ENCODE measurements at places on chromosomes 7 and 10.

DNA sequence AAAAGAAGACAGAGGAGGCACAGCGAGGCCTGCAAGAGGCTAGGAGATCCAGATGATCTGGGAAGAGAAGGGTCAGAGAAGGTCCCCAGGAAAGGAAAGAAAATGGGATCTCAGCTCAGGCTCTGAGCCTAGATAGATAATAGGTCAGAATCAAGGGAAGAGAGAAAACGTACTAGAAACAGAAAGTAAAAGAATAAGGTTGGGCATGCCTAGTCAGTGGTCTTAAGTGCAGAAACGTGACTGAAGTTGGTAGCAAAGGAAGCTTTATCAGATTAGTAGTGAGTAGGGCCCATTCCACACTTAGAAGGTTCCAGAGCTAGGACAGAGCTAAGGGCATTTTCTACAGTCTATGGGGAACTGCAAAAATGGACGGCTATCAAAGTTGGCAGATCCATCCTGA lies 84.8 kb upstream of the ASAH2 start:
- no peak for DNase-seq

GRCh38 chr7:25861601-25862260 lies 290.3 kb upstream of the NFE2L3 start:
- no peak for DNase-seq

DNA sequence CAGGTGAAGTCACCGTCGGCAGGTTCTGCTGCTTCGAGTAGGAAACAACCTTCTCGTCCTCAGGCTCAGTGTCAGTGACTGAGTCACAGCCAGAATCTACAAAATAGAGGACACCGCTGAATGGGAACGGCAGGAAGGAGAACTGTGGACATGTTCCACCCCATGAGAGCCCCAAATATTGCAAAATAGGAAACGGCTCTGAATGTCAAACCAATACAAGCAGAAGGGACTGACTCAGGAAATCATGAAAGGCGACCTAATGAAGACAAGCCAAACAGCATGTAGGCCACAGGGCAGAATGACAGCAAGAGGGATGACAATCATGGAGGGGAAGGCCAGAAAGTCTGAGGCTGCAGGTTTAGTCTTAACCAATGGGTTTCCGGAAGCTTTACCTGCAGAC lies 63.5 kb downstream of the PIK3AP1 start:
- no peak for DNase-seq

GRCh38 chr7:83610649-83611304 lies 38.2 kb downstream of the SEMA3E start:
- DNase-seq = no peak

DNA sequence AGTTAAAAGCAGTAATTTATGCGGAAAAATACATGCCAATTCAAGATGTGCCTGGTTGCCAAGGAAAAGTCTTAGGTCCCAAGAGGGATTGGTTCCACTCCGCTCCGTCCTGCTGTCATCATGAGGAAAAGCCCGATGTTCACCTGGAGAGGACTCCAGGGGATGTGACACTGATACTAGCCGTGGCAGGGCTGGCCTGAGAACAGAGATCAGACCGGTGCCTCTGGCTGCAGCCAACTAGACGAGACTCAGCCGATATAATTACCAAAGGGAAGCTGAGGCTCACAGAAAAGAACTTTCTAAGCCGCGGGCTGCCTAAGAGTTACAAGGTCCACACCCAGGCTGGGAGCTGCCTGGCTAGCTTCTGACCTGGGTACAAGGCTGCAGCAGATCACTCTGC lies 81.3 kb upstream of the UNC5B start:
- no peak for DNase-seq

DNA sequence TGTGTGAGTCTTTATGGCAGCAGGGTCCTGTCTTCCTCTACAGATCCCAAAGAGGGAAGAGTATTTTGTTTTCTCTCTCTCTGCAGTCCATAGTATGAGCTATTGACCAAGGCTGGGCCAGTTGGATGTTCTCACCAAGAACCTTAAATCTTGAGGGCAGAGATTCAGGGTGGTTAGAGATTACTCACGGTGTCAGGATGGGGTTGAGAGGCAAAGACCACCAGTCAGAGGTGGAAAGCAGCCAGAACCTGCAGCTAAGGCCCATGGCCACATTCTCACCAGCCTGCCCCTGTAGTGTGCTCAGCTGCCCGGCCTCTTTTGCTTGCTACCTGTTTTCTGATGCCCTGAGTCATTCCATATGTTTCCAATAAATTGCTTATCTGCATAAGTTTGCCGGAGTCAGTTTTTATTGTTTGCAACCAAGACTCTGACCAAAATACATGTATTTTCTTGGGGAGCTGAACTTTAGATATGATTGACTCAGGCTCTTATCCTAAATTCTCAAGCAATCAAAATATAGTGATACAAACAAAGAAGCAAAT lies 67.0 kb downstream of the MAP3K8 start:
- DNase-seq = no peak

DNA sequence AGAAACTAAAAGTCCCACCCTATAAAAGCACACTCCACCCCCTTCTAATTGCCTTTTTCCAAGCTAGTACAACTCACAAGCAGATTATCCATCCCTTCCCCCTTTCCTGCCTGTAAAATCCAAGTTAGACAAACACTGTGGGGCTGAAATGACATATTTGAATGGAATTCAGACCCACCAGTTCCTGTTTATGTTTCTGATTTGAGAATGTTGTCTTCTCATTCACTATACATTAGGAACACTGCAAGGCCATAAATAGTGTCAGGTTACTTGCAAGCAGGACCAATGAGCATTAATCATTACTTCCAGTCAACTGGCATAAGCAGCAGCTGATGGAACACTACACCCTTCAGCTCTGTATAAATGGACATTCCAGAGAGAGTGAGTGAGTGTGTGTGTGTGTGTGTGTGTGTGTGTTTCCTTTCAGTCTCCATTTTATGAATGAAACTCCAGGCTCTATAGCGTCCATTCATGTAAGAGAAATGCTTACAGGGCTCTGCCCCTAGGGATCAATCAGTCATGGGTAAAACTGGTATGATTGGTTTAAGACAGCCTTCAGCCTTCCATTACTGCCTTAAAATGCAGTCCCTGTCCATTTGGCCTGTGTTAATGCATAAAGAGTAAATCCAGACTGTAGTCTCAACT lies 69.3 kb downstream of the ETV1 start:
- DNase-seq = no peak

GRCh38 chr10:100736144-100736808 lies 9.1 kb upstream of the PAX2 start:
- no peak for DNase-seq

DNA sequence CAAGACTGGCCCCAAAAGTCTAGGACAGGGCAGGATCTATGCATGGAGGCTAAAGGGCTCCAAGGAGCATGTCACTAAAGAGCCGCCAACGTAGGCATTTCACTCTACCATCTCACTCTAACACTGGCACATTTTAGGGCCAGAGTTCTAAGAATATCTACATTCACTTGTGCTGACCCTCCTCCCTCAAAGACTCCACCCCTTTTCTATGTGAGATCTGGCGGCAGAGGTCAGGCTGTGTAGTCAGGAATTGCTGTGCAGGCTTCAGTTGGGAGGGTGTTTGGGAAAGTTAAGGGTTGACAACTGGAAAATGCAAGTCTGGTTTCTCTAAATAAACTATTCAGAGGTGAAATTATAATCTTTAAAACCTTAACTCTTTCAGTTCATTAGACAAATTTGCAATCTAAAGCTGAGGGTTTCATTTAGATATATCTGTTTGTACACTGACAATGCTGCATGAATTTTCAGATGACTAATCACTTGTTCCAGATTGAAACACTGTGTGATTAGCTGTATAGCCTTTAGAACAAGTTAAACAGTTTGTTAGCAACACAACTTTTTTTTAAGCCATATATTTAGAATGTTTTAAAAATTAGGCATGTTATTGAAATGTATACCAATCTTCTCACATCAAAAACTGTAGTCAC lies 18.2 kb downstream of the LMOD2 start:
- DNase-seq = no peak

DNA sequence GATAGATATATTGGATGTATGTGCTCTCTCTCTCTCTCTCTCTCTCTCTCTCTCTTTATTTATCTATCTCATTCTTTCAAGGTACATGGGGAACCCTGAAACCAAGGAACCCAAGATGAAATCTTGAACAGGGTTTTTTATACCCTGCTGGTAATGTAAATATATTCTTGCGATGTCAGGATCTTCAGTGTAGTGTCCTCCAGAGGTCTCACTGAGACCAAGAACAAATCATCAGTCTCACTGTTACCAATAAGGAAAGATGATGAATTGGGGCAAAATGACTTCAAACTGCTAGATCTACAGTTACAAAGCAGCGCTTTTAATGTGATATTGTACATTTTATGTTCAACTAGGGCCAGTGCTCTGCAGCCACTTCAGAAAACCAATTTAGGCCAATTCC lies 423.5 kb downstream of the ANKRD7 start:
- no peak for DNase-seq

DNA sequence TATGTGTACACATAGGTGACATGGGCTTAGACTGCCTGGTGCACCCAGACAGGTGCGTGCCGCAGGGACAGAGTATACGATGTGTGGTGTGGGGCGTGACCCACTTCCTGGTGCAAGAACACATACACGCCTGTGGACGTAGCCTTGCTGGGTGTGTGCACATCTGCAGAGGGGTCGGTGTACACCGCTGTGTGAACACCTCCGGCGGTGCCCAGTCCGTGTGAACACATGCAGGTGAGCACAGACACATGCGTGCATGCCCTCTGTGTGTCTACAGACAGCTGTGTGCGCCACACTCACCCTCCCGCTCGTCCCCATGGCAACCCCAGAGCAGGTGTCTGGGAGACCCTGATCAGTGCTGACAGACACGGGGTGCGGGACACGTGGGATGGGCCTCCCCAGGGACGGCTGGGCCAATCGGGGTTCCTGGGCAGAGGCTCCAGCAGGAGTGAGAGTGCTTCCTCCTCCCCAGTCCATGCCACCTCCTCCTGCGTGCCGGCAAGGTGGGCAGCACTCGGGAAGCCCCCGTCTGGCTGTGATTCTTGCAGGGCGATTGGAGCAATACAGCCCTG lies 23.4 kb downstream of the ELFN1 start:
- no peak for DNase-seq
